ENCODE measurements at places on chromosomes 3 and 15.

- DNase-seq = no peak
Measured at GRCh38 chr3:122697952-122698620, 17.4 kb downstream of the PARP14 start.

- no peak for DNase-seq
Measured at GRCh38 chr3:33936171-33936920, 137.9 kb downstream of the PDCD6IP start.

GRCh38 chr3:68009900-68010299 lies 355.5 kb upstream of the SUCLG2 start:
- DNase-seq = no peak

- no peak for DNase-seq
Measured at GRCh38 chr15:61936528-61937195, 123.6 kb downstream of the VPS13C start.

- DNase-seq = no peak
Measured at GRCh38 chr15:70142322-70143191, 44.8 kb upstream of the TLE3 start.

GRCh38 chr3:190655933-190656332 lies 142.0 kb downstream of the IL1RAP start:
- no peak for DNase-seq

DNA sequence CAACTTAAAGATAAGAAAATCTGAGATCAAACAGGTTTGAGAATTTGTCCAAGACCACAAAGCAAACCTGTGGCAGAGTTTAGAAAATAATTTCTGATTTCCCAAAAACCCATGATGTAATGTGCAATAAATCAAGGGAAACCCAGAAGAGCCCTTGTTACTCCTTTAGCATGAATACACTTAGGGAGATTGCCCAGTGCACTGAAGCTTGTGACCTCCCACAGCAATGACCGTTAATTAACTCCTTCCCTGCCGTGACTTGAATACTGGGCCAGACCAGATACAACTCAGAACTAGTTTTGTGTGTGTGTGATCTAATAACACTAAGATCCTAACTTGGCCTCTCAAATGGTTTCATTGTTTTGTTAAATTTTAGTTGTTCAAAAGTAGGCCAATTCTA lies 2.5 kb downstream of the PRKAR2A start:
- DNase-seq = no peak

GRCh38 chr3:12198301-12198700 lies 39.6 kb upstream of the TIMP4 start:
- DNase-seq = no peak

GRCh38 chr3:174439331-174440252 lies 419.5 kb upstream of the NAALADL2 start:
- peak; percentile 63 for DNase-seq

- no peak for DNase-seq
Measured at GRCh38 chr3:107993771-107994170, 97.1 kb downstream of the CD47 start.

Data from G401 (cell line).